Sigmoid colon (tissue), 7 donors: ENCODE measurements at places on chromosomes 4 and X.

DNA sequence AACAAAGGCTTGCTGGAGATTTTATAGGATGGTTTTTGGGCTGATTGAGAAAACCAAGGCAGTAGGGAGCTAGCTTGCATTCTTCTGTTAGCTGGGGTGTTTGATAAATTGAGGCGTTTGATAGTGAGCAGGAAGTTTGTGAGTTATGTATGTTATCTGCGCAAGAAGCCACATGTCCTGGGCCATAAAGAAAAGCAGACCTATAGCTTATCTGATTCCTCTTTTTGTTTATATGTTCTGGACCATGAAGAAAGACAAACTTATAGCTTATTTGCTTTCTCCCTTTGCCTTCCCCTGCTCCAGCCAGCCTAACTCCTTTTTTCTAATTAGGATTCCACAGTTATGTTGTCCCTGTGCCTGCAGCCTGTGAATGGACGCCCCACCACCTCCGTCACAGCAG, 9.2 kb downstream of the HNRNPH2 start:
- DNase-seq, result no peak

- peak; percentile 75 for DNase-seq
Observed at GRCh38 chrX:41384051-41384705, 50.2 kb downstream of the DDX3X start.

- DNase-seq, result no peak
Observed at GRCh38 chr4:72205298-72205697, 173.5 kb downstream of the NPFFR2 start.

- no peak for DNase-seq
Observed at GRCh38 chr4:110046588-110047049, 133.9 kb downstream of the EGF start.

DNA sequence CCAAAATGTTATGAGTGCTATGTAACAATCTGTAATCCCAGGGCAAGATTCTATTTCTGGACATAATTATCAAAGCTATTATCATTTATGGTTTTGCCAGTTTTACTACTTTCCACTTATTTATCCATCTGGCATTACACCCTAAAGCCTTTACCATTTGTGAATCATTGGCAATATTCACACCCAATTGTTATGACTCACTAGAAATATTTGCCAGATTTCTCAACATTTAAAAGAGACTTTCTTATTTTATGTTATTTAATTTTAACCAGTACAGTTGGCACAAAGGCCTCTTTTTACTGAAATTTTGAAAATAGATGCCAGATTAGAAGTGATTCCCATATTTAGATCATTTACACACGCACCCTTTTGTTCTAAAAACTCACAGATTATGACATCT, 242.7 kb upstream of the WDFY3 start:
- DNase-seq, result no peak

DNA sequence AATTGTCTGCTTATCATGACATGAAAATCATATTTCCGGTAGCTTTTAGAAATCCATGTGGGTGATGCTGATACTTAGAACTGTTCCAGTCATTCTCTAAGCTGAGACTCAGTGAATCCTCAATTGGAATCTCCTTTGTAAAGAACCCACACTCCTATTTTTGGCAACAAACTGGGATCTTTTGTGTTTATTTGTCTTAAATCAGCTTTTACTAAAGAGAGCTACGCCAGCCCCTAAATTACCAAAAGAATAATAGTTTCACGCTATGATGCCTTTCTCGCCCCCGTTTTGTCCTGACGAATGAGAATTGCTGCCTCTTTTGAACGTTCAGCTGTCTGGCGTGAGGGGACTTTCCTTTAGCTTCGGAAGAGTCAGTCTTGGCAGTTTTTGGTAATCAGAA, 195.9 kb downstream of the SHOX start:
- DNase-seq, result no peak

- DNase-seq, result no peak
Observed at GRCh38 chr4:177128306-177128705, 181.4 kb upstream of the NEIL3 start.

DNA sequence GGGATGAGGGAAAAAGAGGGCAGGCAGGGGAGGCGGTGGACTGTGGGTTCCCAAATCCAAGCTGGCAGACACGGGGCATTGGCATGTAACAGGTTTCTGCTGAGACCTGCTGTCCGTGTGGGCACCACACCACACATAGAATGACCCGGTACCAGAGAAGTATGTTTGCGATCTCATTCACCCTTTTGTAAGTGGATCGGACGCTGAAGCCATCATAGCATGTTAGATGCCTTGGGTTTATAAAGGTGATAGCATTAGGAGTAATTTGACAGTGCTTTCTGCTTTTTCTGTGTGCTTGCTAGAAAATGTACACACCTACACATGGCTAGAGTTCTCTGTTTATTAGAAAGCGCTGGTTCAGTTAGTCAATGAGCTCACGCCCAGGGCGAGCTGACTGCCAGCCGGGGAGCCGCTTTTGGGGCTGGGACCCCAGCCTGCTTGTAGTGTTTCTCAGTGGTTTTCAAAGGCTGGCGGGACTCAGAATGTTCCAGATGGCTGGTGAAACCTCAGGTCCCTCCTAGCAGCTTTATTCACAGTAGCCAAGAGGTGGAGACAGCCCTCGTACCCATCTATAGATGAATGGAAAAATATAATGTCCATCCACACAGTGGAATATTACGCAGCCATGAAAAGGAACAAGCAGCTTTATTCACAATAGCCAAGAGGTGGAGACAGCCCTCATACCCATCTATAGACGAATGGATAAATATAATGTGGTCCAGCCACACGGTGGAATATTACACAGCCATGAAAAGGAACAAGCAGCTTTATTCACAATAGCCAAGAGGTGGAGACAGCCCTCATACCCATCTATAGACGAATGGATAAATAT, 579 bp downstream of the IL3RA start:
- no peak for DNase-seq

DNA sequence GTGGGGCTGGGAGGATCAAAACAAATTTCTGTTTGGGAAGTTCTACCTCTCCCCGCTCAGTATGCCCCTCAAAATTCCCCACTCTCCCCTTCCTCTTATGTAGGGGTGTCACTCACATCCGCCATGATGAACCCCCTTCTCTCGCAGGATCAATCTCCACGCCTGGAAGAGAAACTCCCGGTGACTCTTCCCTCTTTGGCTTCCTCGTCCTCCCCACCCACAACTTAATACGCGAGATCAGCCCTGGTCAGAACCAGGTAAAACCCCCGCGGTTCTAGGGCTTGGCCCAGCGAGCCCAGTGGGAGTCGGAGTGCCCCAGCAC, 427 bp downstream of the LAMTOR3 start:
- no peak for DNase-seq

DNA sequence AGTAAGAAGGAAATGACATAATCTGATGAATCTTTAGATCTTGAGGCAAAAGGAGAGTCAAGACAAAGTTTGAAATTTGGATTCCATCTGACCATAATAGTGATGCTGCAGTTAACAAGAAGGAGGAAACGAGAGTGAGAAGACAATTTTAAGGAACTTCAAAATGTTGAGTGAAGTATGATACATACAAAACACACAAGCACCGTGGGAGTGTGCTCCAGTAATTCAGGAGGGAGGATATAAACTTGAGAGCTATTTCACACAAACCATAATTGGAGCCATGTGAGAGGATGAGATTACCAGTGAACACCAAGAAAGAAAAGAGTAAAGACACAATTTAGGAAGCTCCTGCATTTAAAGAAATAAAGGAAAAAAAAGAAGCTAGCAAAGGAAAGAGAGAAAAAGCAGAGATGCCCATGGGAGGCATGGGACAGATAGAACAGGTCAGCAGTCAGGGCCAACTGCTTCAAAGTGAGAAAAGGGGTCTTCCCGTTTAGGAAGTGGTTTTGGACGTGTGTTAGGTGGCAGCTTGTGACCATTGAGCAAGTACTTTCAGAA, 150.7 kb upstream of the SLC7A11 start:
- no peak for DNase-seq

- no peak for DNase-seq
Observed at GRCh38 chr4:110372485-110372884, 103.5 kb upstream of the ENPEP start.

GRCh38 chr4:41683326-41683725, 65.2 kb downstream of the PHOX2B start:
- no peak for DNase-seq

DNA sequence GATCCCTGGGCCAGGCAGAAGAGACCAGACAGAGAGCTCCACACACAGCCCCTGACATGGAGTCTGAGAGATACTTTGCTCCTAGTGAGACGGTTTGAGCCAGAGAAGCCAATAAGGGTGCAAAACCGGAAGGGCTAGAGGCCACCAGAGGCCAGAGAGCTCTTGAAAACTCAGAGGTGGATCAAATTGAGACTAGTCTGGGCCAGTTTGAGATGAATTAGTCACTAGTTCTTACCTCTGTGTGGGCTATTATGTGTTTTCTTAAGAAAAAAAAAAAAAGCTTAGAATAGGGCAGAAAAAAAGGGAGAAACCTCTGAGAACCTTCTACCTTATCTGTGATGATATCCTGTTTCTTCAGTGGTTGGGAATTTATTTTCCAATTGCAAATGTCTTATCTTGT, 110.4 kb upstream of the EDNRA start:
- no peak for DNase-seq

DNA sequence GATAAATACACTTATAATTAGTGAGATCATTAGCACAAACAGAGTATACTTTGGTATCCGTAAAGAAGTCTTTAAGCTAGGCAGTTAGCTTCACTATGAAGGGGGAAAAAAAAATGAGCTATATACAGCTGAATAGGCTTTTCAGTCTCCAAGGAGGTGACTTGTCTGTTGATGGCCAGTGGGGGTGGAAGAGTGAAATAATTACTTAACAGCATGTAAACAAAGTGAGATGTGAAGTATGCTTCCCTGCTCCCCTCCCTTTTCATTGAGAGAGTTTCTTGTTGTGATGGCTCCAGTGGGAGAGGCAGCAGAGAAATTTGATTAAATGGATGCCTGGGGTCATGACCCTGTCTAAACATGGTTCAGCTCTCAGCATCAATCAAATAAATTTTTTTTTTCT, 180.9 kb downstream of the DACH2 start:
- DNase-seq, result no peak

- DNase-seq, result no peak
Observed at GRCh38 chr4:56981795-56982201, 3.1 kb downstream of the POLR2B start.

GRCh38 chr4:168387091-168387490, 68.5 kb upstream of the DDX60 start:
- no peak for DNase-seq

DNA sequence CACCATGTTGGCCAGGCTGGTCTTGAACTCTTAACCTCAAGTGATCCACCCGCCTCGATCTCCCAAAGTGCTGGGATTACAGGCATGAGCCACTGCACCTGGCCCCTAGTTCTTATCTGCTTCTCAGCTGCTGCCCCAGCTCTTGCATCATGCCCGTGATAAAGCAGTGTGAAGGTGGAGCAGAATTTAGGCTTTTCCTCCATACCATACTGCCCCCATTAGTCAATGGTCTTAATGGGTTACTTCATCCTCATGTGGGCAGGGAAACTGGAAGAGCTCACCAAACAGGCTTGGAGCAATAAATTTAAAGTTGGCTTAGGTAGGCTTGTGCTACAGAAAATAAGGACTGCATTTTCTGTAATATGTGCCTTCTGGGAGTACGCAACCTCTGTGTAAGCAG, 636.9 kb upstream of the BOD1L1 start:
- DNase-seq, result no peak

DNA sequence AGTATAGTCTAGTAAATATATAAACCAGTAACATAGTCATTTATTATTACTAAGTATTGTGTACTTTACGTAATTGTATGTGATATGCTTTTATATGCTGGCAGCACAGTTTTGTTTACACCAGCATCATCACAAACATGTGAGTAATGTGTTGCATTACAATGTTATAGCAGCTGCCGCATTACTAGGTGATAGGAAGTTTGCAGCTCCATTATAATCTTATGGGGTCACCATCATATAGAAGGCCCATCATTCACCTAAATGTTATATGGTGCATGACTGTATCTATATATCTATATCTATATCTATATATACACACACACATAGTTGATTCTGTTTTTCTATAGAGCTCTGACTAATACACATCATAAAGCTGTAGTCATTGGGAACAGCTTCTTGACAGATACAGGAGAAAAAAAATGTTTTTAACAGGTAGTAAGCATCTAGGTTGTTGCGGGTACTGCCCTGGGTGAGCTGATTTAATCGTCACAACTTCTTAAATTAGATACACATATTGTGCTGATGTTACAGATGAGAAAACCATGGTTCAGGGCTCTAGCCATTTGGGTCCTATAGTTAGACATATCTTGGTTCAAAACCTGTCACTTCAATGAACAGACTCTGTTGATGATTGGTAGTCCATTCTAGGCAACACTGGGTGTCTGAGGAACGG, 77.9 kb downstream of the CLNK start:
- DNase-seq, result no peak

- DNase-seq, result no peak
Observed at GRCh38 chr4:110008540-110008939, 95.9 kb downstream of the EGF start.

- DNase-seq, result no peak
Observed at GRCh38 chr4:83440148-83440814, 15.3 kb downstream of the HELQ start.

- no peak for DNase-seq
Observed at GRCh38 chr4:5465956-5466355, 242.4 kb downstream of the EVC2 start.

DNA sequence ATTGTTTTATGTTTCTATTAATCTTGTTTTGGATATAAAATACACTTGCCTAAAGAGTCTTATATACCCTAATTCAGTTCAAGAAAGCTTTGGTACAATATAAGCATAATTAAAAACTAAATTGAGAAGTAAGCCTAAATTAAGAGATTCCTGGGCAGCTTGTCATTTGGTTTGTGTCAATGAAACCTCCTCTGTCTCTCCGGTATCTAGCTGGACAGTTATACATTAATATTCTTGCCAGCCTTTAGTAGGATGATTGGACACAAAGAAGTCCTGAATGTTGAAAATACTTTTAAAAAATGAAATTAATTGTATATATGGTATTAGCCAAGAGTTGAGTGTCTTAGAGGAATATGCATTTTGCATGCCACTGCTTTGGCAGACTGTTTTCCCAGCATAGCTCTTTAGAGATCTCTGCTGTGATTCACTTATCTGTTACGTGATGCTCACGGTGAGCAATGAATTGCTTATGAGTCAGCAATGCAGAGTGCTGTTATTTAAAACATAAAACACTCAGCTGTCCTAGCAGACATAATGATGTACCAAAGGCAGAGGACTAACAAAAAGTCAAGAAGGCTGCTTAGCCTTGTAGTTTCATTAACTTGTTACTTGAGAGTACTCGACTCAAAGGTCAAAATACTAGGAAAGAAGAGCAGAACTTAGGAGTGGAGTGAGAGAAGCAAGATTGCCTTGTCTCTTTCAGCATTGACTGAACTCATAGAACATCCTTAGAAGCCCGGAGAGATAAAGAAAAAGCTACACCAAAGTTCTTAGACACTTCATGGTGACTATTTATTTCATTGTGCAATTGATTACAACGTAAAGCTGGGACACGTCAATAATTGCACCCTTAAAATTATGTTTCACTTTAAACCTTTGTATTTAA, 1296.1 kb upstream of the PCDH7 start:
- no peak for DNase-seq
